ENCODE measurements at places on chromosomes 1 and 21.

DNA sequence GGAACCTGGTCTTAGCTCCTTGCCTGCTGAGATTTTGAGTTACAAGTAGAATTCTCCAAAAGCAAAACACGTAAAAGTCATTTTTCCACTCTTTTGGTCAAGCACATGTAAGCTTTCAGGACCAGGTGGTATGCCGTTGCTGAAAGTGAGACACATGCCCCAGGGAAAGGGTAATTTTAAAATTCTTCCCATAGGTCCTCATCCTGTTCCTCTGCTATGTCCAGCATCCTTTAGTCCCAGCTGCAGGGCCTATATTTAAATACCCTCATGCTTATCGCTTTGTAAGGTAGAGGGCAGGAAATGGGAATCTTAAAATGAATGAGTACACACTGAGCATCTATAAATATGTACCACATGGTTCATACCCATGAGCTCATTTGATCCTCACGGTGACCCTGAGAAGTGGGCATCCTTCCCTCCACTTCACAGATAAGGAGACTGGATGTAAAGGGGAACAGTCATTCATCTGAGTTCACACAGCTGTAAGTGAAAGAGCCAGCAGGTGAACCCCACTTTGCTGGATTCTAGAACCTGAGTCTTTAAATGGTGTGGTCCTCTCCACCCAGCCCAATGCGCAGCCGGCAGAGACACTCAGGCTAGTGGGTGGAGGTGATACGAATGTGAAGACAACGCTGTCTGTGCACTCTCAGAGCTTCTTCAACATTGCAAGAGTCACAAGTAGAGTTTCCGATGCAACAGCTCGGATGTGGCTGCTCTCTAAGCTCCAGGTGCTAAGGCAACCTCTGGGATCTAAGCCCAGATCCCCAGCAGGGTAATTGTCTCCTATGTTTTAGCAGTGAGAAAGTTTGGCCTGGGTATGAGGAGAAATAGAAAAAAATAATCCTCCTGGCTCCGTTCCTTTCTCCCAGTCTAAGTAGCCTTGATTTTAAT, 163.5 kb downstream of the PLXNA2 start:
- DNase-seq, result no peak

GRCh38 chr1:184166485-184166884, 115.0 kb downstream of the TSEN15 start:
- no peak for DNase-seq

GRCh38 chr1:57404884-57405283, 19.0 kb downstream of the DAB1 start:
- DNase-seq, result no peak

DNA sequence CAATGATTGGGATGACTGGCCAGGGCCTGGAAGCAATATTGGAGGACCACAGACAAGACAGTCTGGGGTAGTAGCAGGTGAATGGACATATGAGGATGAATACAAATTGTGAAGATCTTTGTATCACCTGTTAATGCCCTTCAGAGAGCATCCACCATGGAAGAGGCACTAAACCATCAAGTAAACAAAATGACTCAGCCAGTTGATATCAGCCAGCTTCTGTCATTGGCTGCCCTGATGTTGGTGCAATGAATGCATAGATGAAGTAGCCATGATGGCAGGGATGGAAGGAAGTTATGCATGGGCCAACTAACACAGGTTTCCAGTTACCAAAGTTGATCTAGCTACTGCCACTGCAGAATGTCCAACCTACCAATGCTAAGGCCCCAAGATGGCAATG, 16.1 kb upstream of the ERI3 start:
- no peak for DNase-seq

DNA sequence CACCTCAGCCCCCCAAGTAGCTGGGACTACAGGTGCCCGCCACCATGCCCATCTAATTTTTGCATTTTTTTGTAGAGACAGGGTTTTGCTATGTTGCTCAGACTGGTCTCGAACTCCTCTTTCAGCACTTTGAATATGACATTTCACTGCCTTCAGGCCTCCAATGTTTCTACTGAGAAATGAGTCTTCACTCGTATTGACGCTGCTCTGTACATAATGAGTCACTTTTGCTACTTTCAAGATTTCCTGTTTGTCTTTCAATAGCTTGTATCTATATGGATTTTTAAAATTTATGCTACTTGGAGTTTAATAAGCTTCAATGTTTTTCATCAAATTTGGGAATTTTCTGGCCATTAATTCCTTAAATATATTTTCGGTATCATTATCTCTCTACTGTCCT, 64.7 kb downstream of the GORAB start:
- no peak for DNase-seq

- DNase-seq, result no peak
These were observed 631 bp upstream of the KRTAP10-9 start for GRCh38 chr21:44626262-44626661.

DNA sequence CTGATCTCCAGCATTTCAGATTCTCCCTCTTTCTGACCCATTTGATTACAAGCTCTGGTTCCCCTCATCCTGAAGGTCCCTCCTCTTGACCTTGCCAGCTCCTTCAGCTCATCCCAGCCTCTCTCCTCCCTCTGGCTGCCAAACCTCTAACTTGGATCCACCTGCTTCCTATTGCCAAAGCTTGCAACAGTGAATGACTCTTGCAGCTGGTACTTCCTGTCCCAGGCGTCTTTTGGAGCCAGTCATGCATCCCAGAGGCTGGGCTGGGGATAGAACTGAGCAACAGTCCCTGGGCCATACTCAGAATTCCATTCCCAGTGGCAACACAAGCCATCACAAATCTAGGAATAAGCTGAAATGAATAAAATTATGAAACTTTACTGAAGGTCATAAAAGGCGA, 27.7 kb upstream of the SPOCD1 start:
- DNase-seq, result peak; percentile 17

- DNase-seq, result no peak
These were observed 198.4 kb downstream of the MATN1 start for GRCh38 chr1:30524840-30525617.

DNA sequence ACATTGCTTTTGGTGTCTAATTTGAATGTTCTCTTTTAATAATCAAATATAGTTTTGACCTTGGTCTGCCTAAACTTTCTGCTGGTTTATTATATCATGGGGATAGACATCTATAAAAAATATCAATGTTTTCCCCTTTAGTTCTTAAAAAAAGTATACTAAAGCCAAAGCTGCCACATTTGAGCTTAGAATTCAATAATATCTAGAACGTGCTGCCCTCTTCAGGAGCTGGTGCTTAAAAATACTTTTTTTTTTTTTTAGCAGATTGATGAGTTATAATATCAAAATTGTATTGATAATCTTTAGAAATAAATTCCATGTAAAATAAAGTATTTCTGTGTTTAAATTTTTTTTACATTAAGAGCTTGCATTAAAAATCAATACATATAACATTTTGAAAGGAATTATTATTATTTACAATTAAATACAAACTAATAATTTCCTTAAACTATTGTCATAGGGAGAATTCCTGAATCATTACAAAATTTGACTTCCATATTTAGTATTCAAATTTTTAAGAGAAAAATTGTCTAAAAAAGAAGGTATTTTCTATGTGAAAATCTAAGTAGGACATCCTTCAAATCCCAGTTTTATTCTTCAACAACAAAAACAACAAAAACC, 40.1 kb upstream of the ADGRL2 start:
- peak; percentile 4 for DNase-seq

DNA sequence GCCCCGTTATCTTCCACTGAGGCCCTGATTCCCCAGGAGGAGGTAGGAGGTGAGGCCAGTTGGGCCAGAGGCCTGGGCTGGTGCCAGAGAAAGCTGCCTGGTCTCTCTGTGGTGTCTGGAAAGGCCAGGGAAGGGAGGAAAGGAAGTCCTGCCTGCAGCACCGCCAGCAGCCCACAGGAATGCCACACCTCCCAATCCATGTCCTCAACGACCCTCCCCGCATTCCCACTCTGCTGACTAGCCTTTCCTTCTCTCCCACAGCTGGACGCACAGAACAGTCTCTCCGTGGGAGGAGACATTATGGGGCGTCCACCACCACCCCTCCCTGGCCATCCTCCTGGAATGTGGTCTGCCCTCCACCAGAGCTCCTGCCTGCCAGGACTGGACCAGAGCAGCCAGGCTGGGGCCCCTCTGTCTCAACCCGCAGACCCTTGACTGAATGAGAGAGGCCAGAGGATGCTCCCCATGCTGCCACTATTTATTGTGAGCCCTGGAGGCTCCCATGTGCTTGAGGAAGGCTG, 18.0 kb downstream of the CSF1 start:
- DNase-seq, result no peak

GRCh38 chr21:44946254-44947041, 6.6 kb downstream of the SLX9 start:
- no peak for DNase-seq

DNA sequence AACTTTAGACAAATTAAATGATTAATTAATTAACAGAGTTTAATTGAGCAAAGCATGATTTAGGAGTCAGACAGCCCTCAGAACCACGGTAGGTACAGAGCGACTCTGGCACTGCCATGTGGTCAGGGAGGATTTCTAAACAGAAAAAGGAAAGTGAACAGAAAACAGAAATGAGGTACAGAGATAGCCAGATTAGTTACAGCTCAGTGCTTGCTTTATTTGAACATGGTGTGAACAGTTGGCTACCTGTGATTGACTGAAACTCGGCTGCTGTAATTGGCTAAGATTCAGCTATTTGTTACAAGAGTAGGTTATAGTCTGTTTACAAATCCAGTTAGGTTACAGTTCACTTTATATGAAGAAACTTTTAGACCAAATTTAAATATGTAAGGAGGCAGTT, 163.0 kb upstream of the TNR start:
- DNase-seq, result no peak

DNA sequence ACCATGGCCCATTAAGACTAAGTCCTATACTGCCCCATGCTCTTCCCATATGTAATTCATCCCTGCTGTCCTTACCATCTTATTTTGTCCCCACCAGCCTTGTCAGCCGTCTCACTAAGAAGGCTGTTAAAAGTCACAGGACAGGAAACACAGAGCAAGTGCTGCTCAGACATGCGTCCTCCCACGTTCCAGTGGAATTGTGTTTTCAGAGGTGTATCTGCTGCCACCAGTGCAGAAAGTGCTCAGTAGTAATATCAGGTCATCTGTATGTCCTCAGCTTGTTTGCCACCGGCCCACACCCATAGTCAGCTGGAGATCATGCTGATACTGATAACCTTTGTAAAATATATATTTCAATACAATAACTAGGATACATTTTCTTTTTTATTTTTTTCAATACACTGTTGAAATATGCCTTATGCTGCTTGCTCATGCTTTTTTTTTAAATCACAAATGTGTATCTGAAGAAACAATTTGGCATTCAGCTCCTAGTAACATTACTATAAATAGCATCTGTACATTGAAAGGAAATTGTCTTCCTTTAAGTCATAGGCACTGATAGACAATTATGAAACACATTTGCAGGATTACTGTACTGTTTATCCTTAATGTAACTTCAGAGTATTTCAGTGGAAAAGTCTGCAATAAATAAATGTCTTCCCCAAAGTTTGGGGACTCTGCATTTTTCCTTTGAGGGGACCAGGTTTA, 156.9 kb downstream of the EDEM3 start:
- no peak for DNase-seq

DNA sequence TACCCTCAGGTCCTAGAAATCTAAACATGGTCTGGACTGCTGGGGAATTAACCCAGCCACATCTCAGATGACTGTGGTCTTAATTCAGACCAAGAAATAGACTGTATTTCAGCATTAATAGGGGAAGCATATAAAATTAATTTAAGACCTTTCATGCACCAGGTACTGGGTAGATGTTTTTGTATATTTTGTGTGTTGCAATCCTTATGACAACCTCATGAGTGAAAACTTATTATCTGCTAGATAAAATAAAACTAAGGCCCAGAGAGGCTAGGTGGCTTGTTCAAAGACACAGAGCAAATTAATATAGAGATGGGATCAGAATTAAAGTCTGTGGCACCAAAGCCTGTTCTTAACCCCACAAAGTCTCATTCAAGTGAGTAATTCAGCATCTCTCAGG, 40.1 kb downstream of the OPTC start:
- DNase-seq, result no peak

- no peak for DNase-seq
These were observed 13.6 kb downstream of the THAP3 start for GRCh38 chr1:6638226-6638625.

GRCh38 chr1:53326598-53327181, 1.2 kb downstream of the LRP8 start:
- DNase-seq, result no peak

GRCh38 chr1:212699104-212699624, 476 bp downstream of the BATF3 start:
- no peak for DNase-seq

DNA sequence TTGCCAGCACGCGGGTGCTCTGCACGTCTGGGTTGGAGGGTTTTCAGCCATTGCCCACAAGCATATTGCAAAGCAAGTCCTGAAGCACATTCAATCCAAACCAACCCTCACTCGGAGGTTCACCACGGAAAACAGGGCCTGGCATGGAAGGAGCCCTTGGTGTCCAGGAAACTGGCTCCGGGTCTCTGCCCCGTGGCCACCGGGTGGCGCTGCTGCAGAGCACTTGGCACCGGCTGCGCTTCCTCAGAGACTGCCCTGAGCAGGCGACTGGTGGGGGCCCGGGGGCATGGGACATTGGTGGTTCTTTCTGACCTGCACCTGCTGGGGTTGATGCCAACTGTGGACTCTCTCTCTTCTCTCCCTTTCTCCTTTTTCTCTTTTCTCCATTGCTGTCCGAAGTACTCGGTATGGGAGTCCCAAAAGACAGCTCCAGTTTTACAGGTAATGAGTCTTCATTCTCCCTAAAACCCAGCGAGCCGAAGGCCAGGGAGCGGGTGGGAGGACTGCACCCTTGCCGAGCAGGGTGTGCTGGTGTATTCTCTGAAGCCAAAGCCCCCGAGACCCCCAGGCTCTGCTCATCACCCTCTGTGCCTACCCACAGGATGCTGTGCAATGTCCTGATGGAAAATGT, 4.1 kb upstream of the KCNAB2 start:
- DNase-seq, result no peak

DNA sequence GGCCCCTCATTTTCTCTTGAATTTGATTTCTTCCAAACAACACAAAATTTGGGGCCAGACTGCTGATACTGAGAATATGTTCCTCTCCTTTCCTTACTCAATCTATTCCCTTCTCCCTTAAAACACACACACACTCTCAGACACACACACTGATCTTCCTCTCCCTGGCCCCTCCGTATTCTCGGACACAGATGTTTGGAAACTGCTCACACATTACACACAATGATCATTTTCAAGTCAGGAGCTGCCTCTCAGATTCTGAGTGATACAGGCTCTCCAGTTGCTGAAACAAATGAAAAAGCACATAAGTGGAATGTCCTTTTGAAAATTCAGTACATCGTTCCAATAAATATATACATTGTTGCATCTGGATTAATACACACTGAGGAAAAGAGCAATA, 161.3 kb downstream of the CLEC20A start:
- DNase-seq, result no peak

Measured in non-pigmented ciliary epithelial cell (primary cell).